ENCODE measurements at places on chromosomes 3 and 15. TPM values are rescaled to one million over a fixed set of nuclear protein-coding genes. Genes with fewer than 3 reads are reported as not detected.

AQR gene
- polyA plus RNA-seq: 14.3 TPM

RTF1 gene
- polyA plus RNA-seq: 61.7 TPM

DNAH12 gene
- polyA plus RNA-seq: not detected

ATR gene
- 15.1 TPM for polyA plus RNA-seq

DNA sequence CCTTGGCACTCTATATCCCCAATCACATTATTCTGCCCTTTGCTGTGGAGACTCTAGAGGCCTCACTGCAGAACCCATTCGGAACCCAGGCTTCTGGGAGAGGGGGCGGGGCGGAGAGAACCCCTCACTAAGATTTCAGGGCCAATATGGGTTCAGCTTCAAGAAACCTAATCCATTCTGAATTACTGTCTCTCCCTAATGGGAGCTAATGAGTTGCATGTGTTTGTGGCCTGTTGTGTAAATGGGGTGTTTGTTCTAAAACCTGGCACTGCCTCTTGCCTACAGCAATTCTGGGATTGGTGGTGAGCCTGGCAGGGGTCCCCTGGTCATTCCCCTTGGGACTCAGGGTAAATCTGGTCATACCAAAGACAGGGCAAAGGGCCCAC lies 605 bp upstream of the RASL12 start:
- DNase-seq: no peak
- no peak overlapping the region for H3K4me3 ChIP-seq
- H3K36me3 ChIP-seq: no peaks in the 10 kb centered on the region
- peaks cover 19% of the 10 kb centered on the region for H3K27me3 ChIP-seq

All from GM23248 (cell line).